ENCODE measurements at places on chromosomes 4 and X.

GRCh38 chr4:101835121-101835904, 44.8 kb downstream of the BANK1 start:
- DNase-seq: no peak

DNA sequence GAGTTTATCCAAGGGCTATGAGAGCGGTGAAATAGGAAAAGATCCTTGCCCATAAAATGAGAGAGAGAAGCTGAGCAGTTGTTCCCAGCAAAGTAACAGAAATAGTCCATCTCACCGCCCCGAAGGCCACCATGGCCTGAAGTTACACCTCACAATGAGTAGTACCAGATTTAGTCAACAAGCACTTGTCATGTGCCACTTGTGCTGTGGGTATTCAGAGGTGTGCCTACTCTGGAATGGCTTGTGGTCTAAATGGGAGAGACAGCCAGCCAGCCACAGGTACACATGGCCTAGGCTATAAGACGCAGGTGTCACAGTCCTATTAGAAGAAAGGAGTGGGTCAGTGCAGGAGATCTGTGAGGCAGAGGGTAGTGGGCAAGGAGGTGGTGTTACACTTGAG, 54.6 kb upstream of the MAP3K15 start:
- no peak for DNase-seq

- DNase-seq: no peak
Observed at GRCh38 chrX:68488657-68489056, 10.2 kb upstream of the YIPF6 start.

DNA sequence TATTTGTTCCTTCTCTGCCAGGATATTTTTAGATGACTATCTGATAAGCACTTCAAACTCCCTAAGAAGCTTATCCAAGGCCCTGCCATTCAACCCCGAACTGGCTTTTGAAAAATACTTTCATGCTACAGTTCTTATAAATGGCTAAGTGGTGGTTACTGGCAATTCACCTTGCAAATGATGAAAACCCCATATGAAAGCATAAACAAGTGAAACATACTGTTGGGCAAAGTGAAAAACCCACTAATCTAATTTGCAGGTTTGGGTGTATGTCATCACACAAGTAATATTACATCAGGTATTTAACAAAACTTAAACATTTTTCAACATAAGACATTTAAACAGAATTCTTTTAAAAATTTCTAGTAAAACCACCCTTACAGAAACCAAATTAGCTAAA, 31.1 kb downstream of the TAPT1 start:
- DNase-seq: no peak

DNA sequence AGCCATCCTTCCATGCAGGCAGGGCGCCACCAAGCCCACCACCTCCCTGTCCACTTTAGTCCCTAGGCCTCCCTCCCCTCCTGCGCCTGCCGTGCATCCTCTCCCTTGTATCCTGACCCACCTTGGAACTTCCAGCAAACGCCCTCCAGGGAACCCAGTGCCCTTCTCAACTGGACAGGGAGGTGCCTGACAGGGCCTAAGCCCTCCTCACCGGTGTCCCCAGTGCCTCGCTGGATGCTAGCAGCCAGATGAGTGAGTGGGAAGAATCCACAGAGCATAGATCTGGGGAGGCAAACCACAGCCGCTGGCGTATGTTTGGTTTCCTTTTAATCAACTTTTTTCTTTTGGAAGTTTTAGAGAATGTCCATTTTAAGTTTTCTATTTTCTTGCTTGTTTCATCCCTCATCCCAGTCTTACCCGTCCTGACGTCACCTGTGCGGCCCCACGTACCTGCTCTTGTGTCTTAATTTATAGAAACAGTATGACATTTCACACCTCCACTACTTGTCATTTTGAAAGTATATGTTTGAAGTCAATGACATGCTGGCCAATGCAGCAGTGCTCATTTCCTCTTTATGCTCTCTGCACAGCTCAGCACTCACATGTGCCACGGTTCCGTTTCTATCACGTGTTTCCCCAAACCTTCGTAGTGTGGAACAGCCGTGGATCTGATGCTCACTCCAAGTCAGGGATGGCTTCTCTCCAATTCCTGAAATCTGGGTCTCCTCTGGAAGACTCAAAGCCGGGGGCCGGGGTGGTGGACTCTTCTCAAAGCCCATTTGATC, 3.4 kb upstream of the HMX1 start:
- no peak for DNase-seq

GRCh38 chr4:184064877-184065276, 152.8 kb downstream of the ENPP6 start:
- DNase-seq: no peak

- DNase-seq: no peak
Observed at GRCh38 chr4:20017777-20018115, 234.0 kb upstream of the SLIT2 start.

- no peak for DNase-seq
Observed at GRCh38 chrX:136015016-136015415, 29.8 kb downstream of the SLC9A6 start.

DNA sequence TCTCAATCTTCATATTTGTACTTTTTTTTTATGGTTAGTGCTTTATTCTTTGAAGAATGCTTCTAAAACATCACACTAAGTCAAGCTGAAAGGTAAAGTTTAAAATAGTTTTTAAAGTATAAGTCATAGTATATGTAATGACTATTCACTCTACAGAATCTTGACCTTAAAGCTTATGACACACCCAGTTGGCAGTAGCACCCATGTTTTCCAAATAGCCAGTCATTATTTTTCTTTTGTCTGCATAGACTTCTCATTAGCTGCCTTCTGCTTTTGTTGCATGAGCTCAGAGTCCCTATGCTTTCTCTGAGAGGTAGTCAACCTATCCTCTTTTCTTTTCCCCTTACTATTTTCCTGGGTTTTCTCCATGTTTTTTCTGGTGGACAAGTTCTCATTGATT, 231.5 kb downstream of the PCDH18 start:
- DNase-seq: no peak

GRCh38 chr4:26342328-26343037, 21.7 kb downstream of the RBPJ start:
- DNase-seq: no peak

DNA sequence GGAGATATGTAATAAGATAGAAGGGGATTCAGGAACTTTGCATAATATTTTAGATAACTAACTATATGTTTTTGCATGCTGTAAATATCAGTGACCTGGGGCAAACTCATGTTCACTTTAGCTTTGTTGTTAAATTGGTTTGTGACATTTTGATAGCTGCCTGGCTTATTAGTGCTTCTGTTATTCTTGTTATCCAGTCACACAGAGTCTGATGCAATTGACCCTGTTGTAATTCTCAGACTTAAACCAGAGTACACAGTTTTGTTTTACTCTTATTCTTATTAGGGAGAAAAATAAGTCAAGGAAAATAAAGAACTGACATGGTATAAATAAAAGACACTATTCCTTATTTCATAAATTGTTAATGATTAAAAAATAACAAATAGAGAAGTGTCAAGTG, 516.7 kb upstream of the SLIT2 start:
- DNase-seq: no peak

GRCh38 chr4:2497324-2497723, 28.4 kb downstream of the RNF4 start:
- DNase-seq: no peak

- DNase-seq: peak; percentile 25
Observed at GRCh38 chrX:130539721-130540321, 138.0 kb downstream of the RBMX2 start.

DNA sequence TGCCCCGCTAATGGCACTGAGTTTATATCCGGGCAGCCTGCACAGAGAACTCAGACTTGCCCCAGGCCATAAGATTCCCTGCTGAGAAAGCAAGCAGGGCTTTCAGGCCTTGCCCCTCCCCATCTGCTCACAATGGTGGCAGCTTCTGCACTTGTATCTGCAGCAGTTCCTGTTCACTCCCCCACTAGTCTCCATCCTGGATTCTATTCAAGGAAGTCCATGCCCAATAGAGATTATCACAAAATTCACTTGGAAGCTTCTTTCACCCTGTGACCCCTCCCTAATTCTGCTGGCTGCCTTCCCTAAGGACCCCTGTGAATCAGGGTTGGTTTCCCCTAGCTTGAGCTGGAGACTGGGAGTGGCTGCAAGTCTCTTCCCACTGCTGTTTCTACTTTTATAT, 34.5 kb upstream of the UCP1 start:
- DNase-seq: no peak

DNA sequence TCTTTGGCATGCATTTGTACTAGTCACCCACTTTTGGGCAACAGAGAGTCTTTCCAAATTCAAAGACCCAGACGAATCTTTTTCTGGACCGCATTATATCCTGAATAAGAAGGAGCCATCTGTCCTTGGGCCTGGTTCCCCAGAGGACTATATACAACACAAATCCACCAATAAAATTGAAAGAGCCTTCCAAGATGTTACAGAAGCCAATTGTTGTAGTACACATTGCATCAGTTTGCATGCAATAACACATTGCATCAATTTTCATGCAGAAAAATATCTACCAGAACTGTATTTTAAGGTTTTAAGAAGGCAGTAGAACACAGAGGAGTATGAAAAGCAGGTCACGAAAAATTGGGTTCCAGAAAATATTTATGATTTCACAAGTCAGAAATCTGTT, 203.2 kb downstream of the HTR2C start:
- no peak for DNase-seq

DNA sequence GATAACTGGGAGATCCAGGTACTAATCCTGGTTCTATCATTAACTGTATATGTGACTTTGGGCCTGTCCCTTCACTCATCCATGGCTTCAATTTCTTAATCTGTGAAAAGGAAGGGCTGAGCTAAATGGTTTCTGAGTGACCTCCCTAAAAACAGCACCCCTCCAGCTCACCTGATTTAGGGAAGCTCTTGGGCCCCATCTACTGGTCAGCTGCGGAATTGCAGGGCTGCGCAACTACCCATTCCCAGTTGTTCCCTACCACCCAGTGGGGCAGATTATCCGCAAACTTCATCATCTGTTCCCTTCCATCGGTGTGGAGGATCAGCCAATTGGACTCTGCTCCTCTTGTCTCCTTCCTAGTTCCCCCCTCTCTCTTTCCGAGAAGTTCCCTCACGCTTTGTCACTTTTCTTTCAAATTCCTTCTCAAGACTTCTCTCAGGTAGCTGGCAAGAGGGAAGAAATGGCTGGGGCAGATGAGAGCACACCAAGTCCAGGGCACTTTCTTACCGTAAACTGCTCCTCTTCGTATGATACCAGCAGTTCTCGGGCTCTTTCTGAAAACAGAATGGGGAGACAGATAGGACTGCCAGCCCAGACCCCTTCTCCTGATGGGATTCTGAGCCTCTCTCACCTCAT, 5.8 kb downstream of the LAS1L start:
- DNase-seq: peak; percentile 37

GRCh38 chr4:76960014-76960413, 10.5 kb downstream of the SEPTIN11 start:
- no peak for DNase-seq

GRCh38 chrX:109890300-109890699, 112.6 kb upstream of the TMEM164 start:
- no peak for DNase-seq

- DNase-seq: no peak
Observed at GRCh38 chrX:71453056-71453455, 79.8 kb upstream of the OGT start.

DNA sequence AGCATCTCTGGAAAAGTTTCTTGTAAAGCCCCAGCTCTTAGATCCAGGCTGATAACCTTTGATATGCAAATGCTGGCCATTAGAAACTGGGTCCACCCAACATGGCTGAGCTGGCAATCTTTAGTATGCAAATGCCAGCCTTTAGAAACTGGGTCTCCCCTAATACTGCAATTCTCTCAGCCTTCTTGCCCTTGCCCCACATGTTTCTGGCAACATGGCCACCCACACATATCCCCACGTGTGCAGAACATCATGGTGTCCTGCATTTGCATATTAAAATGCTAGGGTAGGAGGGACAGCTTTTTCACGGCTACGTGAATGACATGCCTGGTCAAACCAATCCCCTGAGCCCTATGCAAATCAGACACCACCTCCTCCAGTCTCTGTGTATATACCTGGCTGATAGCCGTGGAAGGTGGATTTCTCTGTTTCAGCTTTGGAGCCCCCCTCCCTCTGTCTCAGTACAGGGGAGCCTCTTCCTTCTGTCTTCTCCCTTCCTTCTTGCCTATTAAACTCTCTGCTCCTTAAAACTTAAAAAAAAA, 344.0 kb upstream of the NWD2 start:
- no peak for DNase-seq

DNA sequence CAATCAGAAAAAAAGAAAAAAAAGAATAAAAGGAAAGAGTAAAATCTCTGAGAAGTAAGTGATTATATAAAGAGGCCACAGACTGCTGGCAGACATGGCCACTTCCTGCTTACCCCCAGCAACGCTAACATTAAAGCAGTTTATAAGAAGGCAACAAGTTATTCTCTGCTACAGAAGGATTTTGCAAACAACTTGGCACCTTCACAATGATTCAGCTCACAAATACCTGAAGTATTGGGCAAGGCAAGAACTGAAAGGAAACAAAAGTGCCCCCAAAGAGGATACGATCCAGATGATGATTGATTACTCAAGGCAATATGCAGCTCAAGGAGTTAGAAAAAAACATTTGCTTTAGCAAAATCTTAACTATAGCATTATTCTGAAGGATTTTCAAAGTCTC, 718.8 kb downstream of the KLHL13 start:
- DNase-seq: no peak

DNA sequence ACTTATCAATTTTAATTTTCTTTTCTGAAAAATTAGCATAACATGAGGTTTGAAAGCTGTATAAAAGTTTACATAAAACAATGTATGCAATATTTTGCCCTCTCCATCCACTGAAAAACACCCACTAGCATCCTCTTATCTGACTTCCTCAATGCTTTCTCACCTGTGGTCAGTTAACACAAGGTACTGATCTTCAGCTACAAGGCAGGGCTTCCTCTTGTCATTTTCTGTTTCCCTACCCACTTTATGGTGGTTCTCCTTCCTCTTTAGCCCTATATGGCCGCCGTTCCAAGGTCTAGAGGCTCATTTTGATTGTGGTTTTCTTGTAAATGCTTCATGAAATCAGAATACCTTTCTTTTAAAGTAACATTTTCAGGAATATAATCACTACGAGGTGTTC, 618.6 kb upstream of the CPEB2 start:
- no peak for DNase-seq

GRCh38 chrX:10134921-10135320, 21.9 kb upstream of the CLCN4 start:
- DNase-seq: no peak

DNA sequence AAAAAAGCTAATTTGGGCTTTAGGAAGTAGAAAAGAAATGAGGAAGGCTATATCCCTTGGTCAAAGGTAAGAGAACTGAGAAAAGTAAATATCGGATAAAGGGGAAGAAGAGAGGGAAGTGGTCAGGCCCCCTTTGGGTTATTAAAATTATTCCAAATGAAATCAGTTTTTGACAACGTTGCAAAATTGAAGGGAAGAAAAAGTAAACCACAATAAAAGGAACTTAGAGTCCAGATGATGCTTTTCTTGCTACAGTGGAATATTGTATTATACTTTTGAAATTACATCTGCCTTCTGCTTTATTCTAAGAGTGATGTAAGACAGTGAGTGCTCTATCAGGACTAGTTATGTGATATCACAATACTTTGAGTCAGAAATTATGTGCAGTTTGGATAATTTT, 59.4 kb upstream of the RBPJ start:
- no peak for DNase-seq
